ENCODE measurements at places on chromosomes 1 and 21.
A peak's percentile ranks its signal among the peaks of the same experiment; 100 is the strongest.

DNA sequence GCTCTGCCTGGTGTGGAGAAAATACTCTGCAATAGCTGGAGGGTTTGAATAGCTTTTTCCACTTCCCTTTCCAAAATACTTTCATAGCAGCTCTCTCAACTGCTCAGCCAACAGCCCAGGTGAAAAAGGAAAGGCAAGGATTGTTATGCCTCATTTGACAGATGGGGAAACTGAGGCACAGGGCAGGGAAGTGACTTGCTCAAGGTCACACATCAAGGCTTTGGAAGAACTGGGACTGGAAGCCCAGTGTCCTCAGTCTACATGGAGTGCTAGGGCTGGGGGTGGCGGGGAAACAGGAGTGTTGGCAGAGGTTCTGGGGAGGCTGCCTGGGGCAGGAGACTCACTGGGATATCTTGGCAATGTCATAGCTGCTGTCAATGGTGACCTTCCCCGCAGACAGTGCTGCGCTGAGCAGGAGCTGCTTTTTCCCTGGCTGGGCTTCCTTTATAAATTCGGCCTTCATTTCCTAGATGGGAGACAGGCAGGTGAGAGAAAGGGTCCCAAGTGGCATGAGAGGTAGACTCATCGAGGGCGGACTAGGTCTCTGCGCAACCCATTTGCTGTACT lies 4.0 kb downstream of the CHI3L1 start:
- no peak for DNase-seq

DNA sequence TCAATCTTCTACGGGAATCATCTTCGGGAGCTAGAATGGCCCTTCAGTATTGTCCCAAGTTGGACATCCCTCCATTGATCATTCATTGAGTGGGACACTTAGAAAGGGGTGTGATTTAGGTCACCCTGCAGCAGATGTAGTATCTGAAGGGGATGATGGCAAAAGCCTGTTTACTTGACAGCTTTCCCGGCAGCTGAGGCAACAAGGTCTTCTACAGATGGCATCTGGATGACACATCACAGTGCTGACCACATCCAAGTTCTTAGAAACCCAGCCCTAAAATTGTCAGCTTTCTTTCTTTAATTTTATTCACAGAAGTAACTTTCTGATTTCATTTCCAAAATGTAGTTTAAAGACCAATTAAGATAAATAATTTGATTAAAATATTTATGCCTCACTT lies 150.3 kb downstream of the AMY1C start:
- peak; percentile 10 for DNase-seq

- no peak for DNase-seq
Measured at GRCh38 chr1:86176226-86176625, 19.7 kb upstream of the COL24A1 start.

DNA sequence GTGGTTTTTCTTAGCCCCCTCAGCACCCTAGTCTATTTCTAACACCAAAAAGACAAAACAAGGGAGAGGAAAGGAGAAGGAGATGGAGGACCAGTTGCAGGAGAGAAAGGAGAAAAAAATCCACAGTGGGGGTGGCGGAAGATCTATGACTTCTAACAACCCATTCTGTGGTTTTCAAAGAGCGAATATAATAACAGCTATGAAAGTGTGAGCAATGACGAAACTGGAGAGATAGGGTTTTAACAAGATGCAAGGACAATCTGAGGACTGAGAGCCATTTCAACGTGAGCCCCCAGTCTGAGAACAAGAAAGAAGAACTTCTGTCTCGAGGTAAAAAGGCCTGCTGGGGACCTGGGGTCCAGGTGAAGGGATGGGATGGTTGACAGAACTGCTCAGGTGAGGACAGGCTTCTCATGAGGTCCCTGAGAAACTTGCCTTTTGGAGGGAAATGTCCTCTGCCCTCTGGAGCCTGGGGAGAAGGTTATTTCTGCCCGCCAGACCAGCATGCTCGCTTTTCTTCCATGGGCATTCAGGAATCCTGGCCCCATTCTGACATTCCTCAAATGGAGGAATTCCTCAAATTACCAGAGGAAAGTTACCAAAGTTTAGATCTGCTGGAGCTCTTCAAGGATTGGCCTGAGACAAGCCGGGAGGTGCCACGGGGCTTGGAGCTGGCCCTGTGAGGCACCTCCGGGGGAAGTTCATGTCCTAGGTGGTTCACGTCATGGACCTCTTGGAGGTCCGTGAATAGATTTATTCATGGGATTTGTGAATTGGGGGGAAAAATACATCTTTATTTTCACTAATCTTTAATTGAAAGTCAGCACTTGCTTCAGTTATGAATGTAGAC lies at the start of gene CD160:
CD160 (plus strand) TSS at position 270 of the 850 bp plus-strand sequence. CDS start 8,829 bp downstream, outside the sequence.
- DNase-seq = no peak

- no peak for DNase-seq
Measured at GRCh38 chr1:167665469-167665868, 35.4 kb downstream of the RCSD1 start.

DNA sequence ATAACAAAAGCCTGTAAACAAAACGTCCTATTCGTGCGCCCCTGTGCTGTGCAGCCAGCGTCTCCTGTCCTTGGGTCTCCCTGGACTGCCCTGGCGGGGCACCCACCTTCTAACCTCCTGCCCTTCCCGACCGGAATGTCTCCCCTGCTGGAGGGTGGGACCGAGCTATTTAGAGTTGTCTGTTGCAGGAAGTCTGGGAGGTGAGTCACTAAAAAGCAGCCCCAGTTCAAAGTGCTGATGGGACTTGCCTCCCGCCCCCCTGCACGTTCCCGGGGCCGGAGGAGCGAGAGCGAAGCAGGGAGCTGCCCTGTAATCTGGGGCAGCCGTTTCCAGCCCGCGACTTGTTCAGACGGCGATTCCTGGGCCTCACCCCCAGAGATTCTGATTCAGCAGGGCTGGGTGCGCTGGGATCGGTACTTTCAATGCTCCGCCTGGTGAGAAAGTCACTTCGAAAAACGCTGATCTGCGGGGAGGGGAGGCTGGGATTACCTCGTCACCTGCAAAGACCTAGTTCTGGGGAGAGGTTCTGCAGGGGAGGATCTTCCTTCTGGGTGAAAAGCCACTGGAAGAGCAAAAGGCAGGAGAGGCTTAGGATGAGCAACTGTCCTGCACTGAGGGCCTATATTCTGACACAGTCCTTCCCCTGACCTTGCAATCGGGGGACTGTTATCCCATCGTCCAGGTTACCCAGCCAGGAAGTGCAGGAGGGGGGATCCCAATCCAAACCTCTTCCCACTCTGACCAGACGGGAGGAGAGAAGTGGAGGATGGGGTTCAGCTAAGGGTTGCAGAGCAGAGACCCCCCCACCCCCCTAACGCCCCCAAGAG lies 1.2 kb upstream of the DHRS3 start:
- no peak for DNase-seq

DNA sequence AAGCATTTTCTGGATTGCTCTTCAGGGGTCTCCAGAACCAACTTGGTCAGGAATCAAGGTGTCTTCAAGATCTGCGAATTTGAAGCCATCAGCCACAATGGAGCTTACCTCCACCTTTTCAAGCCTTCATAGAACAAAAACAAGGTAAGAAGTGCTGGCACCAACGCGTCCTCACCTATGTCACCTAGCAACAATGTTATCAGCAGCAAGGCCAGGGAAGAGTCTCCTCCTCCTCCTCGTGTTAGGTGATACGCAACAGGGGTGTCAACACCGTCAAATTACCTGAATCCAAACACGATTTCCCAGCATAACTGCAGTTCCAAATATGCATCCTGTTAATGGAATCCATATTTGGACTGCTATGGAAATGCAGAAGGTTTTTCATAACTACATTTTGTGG lies 4.1 kb upstream of the TIAM1 start:
- DNase-seq = no peak

GRCh38 chr1:185823467-185823866 lies 89.3 kb downstream of the HMCN1 start:
- no peak for DNase-seq

GRCh38 chr1:8874230-8875201 lies 4.0 kb downstream of the ENO1 start:
- no peak for DNase-seq

GRCh38 chr1:4571263-4571662 lies 83.1 kb upstream of the AJAP1 start:
- DNase-seq = no peak

DNA sequence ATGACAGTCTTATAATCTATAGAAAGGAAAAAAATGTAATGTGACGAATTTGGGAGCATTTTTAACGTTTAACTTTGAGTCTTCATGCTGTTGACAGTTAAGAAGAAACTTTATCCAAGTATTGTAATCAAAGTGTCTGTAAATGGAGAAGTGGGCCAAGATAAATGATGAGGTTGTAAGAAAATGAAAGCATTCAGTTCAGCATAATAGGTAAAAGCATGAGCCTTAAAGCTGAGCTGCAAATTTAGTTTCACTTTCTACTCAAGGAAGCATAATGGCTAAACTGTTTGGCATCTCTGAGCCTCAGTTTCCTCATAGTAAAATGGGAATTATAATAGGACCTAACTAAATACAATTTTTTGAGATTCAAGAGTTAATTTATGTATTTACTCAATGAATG lies 1554.8 kb downstream of the KCNT2 start:
- no peak for DNase-seq

- DNase-seq = no peak
Measured at GRCh38 chr1:228334954-228335353, 71.7 kb downstream of the TRIM11 start.

DNA sequence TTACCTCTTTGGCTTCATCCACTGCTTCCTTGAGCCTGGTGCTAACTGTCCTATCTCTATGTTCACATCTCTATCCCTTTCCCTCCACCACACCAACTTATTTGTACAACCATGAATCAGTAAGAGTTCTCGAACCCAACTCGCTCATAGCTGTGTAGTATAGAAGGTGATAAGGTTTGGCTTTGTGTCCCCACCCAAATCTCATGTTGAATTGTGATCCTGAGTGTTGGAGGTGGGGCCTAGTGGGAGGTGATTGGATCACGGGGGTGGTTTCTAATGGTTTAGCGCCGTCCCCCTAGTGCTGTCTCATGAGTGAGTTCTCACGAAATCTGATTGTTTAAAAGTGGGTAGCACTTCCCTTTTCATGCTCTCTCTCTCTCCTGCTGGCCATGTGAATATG lies 235.6 kb upstream of the FMN2 start:
- no peak for DNase-seq

- DNase-seq = no peak
Measured at GRCh38 chr21:42590431-42591131, 62.8 kb upstream of the PDE9A start.

DNA sequence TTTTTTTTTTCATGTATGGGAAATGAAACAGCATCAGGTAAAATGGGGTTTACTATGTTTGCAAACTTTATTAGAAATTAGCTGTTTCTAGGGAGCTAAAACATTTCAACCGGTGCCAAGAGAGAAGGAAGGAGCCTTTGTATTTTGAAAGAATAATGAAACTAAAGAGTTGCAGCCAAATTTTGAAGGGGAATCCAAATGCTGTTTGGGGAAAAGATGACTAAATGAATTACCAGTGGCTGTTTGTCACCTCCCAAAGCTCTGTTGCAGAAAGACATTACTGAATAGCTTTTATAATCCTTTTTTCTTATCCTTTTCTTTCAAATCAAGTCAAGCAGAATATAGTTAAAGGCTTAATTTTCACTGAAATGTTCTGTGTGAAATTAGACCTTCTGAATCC lies 591.3 kb upstream of the ADGRL2 start:
- DNase-seq = no peak

GRCh38 chr1:201191653-201192260 lies 1.1 kb downstream of the IGFN1 start:
- DNase-seq = peak; percentile 86

- DNase-seq = no peak
Measured at GRCh38 chr1:94602316-94602715, 60.8 kb upstream of the F3 start.

GRCh38 chr1:147626291-147626690 lies 44.0 kb downstream of the ACP6 start:
- no peak for DNase-seq

DNA sequence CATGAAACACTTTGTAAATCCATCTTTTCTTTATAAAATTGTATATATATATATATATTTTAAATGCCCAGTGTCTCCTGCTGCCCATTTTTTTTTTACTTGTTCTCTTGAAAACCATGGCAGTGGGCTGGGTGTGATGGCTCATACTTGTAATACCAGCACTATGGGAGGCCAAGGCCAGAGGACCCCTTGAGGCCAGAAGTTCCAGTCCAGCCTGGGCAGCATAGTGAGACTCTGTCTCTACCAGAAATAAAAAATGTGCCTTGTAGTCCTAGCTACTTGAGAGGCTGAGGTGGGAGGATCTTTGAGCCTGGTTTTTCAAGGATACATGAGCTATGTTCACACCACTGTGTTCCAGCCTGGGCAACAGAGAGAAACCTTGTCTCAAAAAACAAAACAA lies 62.2 kb downstream of the HS2ST1 start:
- DNase-seq = no peak

DNA sequence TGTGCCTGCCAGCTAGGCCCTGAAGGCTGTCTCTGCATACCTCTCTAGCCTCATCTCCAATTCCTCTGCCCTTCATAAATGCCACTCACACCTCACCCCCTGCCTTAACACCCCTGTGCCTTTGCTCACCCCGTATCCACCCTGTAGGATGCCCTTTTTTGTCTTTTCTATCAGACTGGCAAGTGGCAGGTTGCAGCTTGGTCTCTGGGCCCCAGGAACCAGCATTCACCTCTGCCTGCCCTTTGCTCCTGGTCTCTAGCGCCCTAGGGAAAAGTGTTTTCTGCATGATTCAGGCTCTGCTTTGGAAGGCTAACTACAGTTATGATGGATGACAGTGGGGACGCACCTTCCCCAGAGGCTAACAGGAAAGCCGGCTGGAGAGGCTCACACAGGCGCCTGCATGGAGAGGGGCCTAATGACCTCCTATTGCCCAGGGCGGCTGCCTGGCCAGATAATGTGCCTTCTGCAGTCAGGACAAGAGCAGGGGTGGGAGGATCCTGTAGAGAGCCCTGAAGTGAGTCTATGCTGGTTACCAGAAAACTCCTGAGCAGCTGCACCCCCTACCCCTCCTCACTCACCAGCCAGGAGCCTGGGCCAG lies 11.2 kb downstream of the KANK4 start:
- no peak for DNase-seq

DNA sequence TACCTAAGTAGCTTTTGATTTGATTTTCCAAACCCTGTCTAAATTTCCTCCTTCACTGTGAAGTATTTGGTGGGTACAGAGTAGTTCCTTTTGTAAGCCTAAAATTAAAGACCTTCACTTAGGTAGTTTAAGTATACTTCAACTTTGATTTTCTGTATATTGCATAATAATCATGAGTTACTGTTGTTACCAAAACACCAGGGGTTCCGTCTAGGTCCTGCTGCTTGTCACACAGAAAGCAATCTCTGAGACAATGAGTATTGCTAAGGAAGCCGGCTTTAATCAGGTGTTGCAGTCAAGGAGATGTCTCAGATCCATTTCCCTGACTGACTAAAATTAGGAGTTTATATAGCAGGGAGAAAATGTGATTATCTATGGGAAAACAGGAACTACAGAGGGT lies 15.3 kb downstream of the RPS6KC1 start:
- DNase-seq = no peak

- DNase-seq = peak; percentile 11
Measured at GRCh38 chr1:104991702-104992101, 1242.0 kb downstream of the AMY1C start.

All from HS-5 (cell line).